Left renal cortex interstitium (tissue), 4 donors: ENCODE measurements at places on chromosomes 5 and 9. TPM values are rescaled to one million over a fixed set of nuclear protein-coding genes. Genes with fewer than 3 reads are reported as not detected.
A peak's percentile ranks its signal among the peaks of the same experiment; 100 is the strongest.

- DNase-seq: no peak
Observed at GRCh38 chr5:138661991-138662434, 86.8 kb upstream of the HSPA9 start.

DNA sequence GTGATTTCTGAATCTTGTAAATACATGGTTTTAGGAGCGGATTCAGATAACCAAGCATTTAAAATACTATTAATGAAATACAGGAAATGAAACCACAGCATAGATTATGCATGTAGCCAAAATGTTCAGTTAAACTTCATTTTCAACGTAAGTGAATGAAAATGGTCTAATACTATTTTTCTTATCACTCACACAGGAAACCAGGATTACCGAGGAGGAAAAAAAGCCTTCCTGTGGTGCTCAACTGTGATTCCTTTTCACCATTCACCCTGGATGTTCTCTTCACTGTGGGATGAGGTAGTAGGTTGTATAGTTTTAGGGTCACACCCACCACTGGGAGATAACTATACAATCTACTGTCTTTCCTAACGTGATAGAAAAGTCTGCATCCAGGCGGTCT is 83.4 kb upstream of the ZNF169 start:
- DNase-seq: no peak

Gene CYLC2
- not detected for polyA plus RNA-seq

Gene NKD2
- 21.6 TPM for polyA plus RNA-seq

DNA sequence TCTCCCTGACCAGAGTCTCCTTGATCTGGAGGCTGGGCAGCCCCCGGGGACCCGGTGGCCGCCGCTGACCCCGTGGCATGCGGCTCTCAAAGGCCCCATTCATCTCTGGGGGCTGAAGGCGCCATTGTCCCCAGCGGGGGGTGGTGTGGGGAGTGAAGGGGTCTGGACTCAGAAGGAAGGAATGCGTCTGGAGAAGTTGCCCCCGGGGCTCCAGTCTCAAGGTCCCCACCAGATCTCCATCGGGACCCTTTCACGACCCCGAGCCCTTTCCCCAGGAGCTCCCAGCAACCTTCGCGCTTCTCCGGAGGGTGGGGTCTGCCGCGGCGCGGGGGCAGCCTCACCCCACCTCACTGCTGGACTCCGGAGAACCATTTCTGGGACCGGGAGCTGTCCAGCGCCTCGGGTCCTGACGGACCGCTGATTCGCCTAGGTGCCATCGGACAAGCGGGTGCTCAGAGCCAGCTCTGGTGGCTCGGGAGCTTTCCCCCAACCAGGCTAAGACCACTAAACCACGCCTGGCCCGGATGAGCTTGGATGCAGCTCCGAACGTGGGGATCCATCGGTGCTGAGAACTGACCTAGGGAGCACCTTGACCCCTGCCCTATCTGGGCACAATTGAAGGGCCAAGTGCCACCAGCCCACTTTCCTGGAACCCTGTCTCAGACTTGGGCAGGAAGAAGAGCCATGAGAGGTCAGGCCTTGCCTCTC is 5.1 kb upstream of the PCDH1 start:
- peak; percentile 71 for DNase-seq

Gene KCNIP1
- polyA plus RNA-seq: 11.2 TPM

Gene FRMD3
- 21.3 TPM for polyA plus RNA-seq
